ENCODE measurements at places on chromosomes 5 and 9.

- no peak for DNase-seq
Measured at GRCh38 chr5:177035976-177036375, 13.5 kb downstream of the ZNF346 start.

GRCh38 chr5:12250454-12250853 lies 346.2 kb upstream of the CTNND2 start:
- DNase-seq = no peak

DNA sequence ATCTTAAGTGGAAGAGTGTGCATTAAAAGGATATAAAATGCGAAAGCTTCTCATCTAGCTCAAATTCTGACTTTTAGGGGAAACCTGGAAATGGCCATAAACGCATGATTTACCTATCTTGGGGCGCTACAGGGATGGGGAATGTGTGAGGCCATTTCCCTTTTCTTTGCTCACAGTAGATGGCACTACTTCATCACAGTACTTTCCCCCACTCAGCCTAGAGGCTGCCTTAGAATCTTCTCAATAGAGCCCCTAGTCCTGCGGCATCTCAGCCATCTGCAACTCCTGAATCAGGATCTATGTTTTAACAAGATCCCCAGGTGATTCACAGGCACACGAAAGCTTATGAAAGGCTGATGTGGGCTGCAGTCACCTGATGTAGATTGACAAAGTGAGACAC lies 110.8 kb downstream of the LHFPL2 start:
- DNase-seq = no peak

DNA sequence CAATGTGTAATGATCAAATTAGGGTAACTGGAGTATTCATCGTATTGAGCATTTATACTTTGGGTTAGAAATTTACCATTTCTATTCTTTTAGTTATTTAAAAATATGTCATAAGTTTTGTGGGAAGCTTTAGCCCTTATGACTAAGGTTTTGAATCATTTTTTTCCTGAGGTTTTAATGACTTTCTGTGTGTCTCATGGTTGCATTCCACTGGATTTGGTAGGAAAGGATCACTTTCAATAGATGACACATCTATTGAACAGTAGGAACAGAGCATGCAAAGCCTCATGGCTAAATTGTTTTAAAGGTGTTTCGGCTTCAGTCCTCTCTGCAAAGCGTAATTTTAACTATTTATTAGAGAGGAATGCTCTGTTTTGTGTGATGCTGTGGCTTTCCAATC lies 512.4 kb upstream of the CHD1 start:
- DNase-seq = no peak

DNA sequence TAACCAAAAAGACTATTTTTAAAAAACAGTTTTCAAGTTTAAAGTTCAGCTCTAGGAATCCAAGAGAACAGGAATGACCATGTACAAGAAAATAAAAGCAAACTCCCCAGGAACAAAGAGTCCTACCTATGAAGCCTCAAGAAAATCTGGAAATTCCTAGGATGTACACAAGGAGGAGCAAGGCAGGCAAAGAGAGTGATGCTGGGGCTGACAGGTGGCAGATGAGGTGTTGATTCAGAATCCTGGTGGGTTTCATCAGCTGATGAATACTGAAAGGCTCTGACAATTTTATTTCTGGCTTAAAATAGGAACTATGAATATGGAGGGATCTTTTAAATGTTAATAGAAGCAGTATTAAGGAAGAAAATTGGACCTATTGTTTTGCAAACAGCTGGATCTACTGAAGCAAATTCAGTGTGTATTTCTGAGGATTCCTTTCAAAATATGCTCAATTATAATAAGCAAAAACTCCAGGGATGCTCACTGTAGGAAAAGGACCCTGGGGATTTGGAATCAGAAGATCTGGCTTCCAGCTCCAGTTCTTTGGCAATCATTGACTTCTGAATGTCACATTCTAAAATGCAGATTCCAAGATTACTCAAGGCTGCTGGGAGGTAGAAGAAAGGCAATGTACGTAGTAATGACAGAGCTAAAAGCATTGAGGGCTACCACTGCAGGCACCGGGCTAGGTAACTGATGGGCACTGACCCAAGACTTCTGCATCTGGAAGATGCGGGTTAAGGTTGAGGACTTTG lies 28.0 kb upstream of the SH3RF2 start:
- DNase-seq = no peak

DNA sequence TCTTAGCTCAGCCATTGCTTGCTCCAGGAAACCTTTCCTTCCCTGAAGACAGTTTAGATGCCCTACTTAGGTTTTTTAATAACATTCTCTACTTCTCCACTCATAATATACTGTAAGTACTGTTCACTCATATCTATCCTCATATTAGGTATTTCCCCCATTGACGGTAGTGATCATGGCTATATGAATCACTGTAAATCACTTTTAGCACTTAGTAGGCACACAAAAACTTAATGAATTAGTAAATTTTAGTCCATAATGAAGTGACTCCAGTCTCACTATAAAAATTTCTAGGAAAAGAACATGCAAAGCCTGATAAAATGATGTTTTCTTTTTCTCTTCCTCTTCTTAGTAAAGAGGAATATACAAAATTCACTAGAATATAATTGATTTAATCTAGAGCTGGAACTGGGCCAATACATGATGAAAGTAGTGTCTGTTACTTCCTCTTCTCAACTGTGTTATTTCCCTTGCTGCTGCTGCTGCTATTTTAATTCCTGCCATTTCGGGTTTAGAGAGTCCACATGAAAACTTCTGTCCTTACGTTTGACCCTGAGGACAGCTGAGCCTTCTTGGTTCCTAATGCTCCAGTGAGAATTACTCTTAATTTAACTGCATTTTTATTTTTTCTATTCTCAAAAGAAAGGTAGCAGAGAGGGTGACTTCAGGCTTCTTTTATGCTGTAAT lies 73.5 kb downstream of the LNPEP start:
- peak; percentile 0 for DNase-seq

- DNase-seq = no peak
Measured at GRCh38 chr5:72509401-72509800, 2.2 kb upstream of the ZNF366 start.

- DNase-seq = no peak
Measured at GRCh38 chr9:73074176-73074708, 77.4 kb upstream of the ANXA1 start.

GRCh38 chr5:103840600-103840999 lies 278.0 kb upstream of the NUDT12 start:
- DNase-seq = no peak

DNA sequence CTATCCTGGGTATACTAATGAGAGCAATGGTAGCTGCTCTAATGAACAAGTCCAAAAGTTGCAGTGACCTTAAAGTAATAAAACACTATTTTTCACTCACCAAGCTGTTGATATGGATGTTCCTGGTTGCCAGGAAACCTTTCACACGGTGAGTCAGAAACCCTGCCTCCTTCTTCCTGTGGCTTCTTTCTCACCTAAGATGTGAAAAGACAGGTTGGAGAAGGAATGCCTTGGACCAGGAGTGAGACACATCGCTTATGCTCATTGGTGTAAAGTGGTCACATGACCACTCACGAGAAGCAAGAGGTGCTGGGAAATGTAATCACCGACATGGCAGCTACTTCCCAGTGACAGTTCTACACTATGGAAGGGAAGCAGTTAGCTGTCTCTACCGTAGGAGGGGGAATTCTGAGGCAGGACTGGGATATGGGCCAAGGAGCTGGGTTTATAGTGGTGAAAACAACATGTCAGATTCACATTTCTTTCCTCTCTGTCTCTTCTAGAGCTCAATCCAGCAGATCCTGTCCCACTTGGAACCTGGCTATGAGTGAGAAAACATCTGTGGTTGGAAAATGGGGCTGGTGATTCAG lies 320.4 kb upstream of the KLF4 start:
- DNase-seq = no peak

DNA sequence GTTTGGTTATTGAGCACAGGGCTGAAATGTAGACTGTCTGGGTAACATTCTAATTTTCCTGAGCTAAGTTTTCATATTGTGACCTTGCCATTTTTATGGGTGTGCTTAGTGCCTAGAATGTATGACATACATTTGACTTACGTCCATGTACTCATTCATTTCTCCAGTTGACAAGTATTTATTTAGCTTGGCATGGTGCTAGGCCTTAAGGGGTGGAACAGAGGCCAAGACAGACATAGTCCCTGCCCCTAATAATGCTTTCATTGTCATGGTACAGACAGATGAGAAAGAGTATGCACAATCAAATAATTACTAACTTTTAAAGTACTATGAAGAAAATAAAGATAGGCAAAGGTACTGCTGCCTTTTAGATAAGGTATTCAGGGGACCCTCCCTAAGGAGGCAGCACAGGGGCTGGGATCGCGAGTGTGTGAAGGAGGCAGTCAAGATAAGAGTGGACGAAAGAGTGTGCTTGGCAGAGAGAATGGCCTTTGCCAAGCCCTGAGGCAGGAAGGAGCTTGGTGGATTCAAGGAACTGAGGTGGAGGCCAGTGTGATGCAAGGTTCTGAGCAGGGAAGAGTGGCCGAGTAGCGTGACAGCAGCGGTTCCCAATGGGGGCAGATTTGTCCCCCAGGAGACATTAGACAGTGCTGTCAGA lies 128.0 kb downstream of the PIP5K1B start:
- DNase-seq = no peak

DNA sequence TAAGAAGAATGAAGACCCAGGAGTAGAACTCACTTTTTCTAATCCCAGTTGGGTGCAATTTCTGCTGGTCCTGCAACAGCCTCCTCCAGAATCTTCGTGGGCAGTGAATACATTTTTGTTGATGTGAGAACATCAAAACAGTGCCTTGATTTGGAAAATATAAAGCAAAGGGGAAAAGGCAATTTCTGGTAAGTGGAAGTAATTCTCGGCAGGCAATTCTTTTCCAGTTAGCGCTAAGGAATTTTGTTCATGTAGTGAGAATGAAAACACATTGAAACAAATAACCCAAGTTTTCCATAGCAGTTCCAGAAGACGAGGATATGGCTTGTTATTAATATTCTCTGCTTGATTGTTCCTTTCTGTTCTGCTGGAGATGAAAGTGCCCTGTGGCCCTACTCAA lies 178.7 kb downstream of the SPATA31D1 start:
- DNase-seq = no peak

DNA sequence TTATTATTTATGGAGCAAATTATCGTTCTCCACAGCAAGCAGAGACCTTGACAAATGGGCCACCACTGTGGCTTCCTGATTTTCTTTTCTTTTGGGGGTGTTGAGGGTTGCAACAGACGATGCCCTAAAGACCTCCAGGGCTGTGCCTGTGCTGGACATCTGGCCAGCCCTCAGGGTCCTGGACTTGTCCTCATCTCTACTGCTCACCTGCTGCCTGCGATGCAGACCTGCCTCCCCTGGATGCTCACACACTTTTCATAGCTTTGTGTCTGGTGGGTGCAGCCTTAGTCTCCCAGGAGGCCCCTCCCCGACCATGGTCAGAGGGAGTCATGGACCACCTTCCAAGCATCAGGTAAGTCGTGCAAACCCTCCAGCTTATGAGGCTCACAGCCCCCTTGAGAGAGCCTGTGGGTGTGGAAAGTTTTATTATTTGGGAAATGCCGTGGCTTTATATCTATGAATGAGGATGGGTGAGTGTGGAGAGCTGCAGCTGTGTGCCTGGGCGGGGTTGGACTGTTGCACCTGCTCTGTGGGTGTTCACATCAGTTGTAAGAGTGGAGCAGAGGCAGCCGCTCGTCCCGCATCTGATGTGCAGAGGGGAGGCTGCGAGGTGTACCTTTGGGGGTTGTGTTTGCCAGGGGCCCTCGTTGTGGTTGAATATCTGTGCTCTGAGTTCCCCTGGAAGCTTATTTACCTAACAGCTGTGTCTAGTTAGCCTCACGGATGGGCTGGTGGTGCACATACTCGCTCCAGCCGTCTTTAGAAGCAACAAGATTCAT lies 126.3 kb upstream of the IRX4 start:
- DNase-seq = no peak
